ENCODE measurements at places on chromosomes 1 and 21.

DNA sequence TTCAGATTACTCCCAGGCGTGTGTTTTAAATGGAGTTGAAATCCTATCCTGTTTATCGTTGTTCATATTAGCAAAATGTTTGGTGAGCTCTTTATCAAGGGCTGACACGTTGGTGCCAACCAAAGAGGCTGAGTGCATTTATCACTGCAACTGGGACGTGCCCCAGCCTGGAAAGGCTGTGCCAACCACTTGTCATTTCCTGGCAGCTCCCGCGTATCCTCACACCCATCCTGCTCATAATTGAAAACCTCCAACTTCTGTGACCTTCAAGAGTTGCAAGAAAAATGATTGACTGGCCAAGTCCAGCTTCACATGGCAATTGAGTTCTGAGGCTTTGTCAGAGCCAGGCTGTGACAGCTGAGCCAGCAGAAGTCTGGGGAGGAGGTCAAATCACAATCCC, 43.7 kb upstream of the KCNA3 start:
- no peak for DNase-seq

DNA sequence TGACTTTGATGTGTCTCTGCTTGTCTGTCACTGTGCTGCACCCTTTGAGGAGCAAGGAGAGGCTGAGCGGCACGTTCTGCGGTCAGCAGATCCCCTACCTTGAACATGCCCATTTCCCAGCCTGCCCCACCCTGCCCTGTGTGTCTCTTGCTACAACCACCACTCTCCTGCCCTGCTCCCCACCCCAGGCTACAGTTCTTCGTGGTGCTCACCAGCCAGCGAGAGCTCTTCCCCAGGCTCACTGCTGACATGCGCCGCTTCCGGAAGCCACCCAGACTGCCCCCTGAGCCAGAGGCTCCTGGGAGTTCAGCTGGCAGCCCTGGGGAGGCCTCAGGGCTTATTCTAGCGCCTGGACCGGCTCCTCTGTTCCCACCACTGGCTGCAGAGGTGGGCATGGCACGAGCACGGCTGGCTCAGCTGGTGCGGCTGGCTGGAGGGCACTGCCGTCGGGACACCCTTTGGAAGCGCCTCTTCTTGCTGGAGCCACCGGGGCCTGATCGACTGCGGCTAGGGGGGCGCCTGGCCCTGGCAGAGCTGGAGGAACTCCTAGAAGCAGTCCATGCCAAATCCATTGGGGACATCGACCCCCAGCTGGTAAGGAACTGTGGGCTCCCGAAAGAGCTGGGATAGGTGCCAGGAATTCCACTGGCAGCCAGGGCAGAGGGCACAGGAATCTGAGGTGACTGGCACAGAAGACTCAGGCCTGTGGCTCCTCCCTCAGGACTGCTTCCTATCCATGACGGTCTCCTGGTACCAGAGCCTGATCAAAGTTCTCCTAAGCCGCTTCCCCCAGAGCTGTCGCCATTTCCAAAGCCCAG, 5.6 kb downstream of the HYI start:
- no peak for DNase-seq

DNA sequence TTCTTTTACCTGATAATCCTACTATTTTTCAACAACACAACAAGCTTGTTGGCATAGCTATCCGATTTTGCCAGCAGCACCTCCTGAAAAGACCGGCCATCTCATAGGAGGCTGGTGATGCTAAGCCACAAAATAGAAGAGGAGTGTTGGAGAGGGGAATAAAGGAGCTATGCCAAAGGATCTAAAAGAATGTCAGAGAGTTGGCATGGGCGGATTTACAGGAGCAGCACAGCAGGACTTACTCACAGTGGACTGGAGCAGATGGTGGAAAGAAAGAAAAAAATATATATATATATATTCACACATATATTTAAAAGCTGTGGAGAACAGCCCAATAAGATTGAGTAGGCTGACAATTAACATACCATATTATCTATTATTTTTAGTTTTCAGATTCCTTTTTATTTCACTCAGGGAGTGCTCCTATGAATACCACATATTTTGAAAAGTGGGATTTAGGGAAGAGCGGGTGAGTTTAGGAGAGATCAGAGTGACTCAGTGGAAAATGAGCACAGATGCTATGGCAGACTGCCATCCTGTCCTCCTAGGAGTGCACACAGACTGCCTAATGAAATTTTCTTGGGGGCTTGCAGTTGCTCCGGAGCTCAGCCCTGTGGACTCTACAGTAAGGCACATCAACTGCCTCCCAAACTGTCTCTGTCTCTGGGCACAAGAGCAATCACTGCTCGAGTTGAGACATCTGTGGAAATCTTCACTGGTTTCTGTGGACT, 394.4 kb upstream of the CHRM3 start:
- DNase-seq: no peak

DNA sequence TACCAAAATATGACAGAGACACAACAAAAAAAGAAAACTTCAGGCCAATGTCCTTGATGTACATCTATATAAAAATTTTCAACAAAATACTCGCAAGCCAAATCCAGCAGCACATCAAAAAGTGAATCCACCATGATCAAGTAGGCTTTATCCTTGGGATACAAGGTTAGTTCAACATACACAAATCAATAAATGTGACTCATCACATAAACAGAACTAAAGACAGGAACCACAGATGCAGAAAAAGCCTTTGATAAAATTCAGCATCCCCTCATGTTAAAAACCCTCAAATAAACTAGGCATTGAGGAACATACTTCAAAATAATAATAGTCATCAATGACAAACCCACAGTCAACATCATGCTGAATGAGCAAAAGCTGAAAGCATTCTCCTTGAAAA, 101.5 kb downstream of the NME7 start:
- no peak for DNase-seq

DNA sequence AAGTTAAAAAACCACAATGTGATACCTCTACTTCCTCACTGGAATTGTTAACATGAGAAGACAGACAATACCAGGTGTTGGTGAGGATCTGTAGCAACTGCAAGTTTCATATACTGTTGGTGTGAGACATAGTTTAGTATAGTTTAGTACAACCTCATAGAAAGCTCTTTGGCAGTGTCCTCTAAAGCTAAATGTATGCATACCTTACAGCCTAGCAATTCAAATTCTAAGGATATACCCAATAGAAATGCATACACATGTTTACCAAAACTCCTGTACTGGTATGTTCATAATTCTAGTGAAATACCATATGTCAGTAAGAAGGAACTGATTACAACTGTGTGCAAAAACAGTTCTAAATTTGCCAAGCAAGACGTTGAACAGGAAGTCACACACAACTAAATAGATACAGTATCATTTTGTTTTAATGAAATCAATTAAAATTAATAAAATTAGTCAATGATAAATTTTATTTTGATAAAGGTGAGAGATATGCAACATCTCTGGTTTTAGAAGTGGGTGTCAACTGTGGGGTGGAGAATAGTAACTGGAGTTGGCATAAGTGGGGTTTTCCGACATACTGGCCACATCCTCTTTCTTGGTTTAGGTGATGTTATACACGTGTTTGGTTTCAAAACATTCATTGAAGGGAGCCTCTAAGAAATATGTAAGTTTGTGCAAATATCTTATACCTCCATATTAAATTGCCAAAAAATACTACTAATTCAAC, 450.7 kb downstream of the PTPRC start:
- peak; percentile 4 for DNase-seq

DNA sequence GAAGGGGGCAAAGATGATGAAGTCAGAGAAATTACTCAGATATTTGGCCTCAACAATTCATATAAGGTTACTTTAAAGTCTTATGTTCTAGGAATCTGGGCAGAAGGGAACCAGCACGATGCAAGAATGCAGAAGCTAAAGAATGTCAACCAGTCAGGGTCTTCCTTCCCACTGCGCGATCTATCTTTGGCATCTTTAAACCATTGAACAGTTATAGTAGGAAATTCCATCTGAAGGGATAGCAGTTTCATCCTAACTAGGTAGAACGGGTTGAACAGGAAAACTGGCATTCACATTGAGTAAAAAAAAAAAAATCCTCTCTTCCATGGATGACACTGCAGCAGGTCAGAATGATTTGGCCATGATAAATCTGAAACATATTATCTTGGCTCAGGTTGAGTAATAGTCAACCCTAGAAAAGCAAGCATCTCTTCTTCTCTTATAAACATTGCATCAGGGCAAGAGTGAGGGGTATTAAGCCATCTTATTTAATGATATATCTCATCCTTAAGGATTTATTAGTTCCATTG, 6.3 kb downstream of the CRCT1 start:
- DNase-seq: no peak

DNA sequence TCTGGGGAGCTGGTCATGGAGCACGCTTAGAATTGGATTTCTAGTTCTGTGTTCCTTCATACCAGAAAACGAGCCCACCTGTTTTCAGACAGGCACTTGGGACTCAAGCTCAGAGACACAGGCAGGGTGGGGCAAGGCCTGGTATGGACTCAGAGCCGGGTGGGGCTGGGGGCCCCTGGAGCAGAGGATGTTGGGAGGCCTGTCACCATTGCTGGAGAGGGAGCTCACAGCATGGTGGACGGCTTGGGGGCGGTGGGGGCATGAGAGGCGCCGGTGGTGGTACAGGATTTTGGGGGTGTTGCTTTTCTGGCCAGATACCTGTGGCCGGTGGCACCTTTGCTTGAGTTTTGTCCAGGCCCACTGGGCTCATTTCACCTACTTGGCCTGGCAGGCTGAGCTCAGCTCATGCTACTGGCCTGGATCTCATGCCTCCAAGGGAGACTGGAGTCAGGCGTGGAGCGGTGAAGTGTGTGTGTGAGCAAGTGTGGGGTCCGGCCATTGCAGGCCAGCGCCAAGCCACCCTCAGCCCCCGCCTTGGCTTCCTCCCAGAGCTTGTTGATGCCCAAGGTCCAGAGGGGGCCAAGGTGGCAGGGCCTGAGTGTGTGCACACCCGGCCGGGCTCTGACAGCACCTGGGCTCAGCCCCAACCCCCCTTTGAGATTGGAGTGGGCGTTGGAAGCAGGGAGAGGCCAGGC, 8.7 kb downstream of the SLX9 start:
- no peak for DNase-seq

- no peak for DNase-seq
These were observed 81.5 kb downstream of the SYT2 start for GRCh38 chr1:202628646-202629215.

DNA sequence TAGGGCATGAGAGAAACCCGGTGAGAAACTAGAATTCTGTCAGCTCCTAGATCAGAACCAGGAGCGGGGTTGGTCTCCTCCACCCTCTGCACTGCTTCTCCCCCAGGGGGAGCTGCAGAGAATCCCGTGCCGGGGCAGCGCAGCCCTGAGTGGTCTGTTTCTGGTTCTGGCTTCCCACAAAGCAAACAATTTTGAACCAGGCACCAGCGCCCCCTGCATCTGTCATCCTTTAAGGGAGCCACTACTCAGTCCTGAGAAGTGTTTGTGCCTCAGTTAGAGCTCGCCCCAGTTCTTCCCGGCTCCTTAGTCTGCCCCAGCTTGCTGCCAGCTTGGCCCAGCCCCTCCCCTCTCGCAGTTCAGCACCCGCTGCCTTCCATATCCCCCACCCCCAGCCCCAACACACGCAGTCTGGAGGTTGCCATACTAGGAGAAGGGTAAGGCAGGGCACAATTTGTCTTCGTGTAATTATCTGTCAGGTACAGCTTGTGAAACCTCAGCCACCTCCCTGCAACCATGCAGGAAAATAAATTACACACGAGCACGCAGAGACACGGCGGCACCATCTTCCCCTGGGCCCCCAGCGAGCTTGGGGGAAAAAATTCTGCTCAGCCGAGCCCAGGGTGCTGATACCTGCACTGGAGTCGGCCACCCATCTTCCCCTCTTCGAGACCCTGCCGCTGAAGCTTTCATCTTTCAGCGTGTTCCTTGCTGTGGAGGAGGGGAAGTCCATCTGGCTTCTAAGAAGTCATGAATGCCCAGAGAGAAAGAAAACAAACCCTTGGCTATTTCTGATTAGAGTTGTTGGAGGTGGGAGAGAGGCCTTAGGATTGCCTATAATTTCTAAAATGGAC, 62.6 kb upstream of the CD1D start:
- DNase-seq: no peak

- no peak for DNase-seq
These were observed 53.5 kb downstream of the MRPL37 start for GRCh38 chr1:54253480-54253879.

GRCh38 chr1:224809613-224810012, 119.9 kb upstream of the DNAH14 start:
- no peak for DNase-seq

DNA sequence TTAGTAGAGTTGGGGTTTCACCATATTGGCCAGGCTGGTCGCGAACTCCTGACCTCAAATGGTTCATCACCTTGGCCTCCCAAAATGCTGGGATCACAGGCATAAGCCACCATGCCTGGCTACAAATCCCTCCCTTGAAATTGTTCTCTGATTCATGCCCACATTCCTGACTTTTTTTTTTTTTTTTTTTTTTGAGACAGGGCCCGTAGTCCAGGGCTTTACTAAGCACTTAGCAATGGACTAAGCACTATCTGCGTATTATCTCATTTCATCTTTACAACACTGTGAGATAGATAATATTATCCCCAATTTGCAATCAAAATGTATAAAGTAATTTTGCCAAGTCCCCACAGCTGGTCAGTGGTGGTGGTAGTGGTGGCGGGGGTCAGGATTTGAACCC, 58.9 kb downstream of the VWA5B1 start:
- no peak for DNase-seq

- DNase-seq: no peak
These were observed 193.9 kb upstream of the C1orf174 start for GRCh38 chr1:4093856-4094565.

DNA sequence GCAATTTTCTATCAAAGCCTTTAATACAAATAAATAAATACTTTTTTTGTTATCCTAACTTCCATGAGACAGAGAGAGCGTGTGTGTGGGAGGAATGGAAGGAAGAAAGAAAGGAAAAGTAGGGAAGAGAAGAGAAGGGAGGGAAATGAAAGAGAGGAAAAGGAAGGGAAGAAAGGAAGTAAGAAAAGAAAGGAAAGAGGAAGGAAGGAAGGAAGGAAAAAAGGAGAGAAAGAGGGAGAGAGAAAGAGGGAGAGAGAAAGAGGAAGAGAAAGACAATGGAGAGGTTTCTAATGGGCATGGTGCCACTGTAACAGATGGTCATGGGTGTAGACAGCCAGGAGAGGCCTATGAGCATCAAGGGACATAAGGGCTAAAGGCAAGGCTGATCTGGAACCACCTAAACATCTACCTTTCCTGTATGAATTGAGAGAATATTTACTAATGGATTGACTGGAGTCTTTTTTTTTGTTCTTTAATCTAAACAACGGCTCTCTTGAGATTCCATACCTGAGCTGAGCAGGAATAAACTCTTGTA, 234.9 kb downstream of the PTPRC start:
- DNase-seq: no peak

GRCh38 chr1:99691175-99691574, 45.3 kb downstream of the PALMD start:
- DNase-seq: no peak

DNA sequence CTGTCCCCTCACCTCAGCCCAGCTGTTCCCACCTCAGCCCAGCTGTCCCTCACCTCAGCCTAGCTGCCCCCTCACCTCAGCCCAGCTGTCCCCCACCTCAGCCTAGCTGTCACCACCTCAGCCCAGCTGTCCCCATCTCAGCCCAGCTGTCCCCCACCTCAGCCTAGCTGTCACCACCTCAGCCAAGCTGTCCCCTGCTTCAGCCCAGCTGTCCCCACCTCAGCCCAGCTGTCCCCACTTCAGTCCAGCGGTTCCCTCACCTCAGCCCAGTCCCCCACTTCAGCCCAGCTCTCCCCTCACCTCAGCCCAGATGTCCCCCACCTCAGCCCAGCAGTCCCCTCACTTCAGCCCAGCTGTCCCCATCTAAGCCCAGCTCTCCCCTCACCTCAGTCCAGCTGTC, 88.4 kb upstream of the CSF3R start:
- no peak for DNase-seq

GRCh38 chr1:13498553-13498952, 15.2 kb downstream of the LRRC38 start:
- DNase-seq: no peak

- DNase-seq: no peak
These were observed 34.2 kb upstream of the GPR137B start for GRCh38 chr1:236108027-236108648.
